ENCODE measurements at places on chromosomes 2 and 18.

DNA sequence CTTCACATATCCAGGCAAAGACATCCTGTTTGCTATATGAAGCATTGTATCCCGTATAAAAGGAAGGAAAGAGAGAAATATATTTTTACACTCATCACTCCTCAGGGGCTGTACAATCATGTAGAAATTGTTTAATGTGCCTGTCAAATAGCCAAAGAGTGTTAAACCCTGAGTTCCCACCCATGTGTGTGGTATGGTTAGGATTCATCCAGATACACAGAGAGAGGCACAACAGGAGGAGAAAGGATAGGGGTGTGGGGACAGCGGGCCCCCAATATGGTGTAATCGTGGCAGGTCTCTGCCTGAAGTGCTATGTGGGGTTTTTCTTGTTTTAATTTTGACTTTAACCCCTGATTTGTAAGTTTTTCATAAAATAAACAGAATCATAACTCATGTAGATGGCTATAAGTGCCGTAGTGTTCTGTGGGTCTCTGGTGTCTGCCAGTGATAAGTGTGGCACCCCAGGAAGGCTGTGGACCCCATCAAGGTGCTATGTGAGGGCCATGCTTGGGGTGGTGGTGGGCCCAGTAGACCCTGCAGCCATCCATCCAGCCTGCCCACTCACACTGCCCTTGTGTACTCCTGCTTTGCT lies 10.2 kb upstream of the IL18R1 start:
- DNase-seq = no peak

DNA sequence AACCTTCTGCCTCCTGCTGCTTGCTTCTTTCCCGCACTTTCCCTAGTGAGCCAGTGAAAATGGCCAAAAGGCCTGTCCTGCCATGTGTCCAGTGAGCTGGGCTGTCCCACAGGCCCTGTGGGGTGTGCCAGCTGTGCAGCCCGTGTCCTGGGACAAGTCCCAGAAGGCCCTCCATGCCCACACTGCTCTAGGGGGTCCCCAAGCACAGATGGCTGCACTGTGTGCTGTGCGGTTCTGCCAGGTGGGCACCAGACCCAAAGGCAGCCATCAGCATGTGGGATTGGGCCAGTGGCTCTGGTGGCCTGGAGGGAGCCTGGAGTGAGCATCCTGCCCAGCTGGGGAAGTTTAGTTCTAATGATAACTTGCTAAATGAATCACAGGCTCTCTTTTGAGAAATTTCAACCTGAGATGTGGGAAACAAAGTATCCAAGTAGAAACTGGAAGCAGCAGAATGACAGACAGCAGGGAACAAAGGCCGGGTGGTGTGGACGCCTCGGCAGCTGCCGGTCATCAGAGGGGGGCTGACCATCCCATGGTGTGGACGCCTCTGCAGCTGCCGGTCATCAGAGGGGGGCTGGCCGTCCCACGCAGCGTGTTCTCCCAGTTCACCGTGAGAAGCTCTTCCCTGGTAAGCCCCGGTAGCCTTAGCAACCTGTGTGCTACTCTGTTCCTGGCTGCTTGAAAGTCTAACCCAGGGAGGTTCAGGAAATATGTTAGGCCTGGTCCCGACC lies 9.9 kb upstream of the CNDP2 start:
- DNase-seq = no peak

- DNase-seq = no peak
Observed at GRCh38 chr2:168244318-168244717, 3.1 kb downstream of the STK39 start.

GRCh38 chr2:64632835-64633819 lies 20.6 kb downstream of the SERTAD2 start:
- peak; percentile 87 for DNase-seq

GRCh38 chr2:211730215-211730614 lies 808.4 kb downstream of the ERBB4 start:
- no peak for DNase-seq

DNA sequence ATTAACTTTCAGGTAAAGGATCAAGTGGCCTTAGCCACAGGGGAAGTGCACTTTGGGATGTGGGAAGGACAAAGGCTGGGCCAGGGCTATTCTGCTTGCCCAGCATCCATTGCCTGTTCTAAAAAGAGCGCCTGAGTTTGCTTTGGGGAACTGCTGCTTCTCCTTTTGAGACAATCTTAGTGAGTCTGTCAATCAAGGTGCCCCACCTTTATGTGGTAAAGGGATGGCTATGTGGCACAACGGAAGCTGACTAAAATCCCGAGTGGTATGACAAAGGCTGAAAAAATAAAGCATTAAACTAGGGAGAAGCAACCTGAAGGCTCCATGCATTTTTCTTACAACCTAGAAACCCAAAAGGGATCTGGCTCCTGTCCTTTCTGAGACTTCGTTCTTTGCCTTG lies 540.5 kb downstream of the SLC4A3 start:
- DNase-seq = no peak

DNA sequence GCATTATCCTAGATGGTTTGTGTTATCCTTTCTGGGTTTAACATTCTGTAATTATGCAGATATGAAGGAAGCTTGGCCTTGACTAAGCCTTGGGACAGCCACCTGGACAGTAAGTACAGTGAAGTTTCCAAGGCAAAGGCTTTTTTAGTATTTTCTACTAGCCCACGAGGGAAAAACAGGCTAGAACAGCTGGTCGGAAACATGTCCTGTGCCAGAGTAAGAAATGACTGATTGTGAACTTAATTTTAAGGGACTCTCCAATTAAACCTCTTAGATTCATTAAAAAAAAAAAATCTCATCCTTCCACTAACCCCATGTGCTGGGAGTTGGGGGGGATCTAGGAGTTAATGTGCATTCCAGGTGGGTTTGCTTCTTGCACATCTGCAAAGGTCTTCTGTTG lies 720.8 kb downstream of the SLC4A3 start:
- no peak for DNase-seq

DNA sequence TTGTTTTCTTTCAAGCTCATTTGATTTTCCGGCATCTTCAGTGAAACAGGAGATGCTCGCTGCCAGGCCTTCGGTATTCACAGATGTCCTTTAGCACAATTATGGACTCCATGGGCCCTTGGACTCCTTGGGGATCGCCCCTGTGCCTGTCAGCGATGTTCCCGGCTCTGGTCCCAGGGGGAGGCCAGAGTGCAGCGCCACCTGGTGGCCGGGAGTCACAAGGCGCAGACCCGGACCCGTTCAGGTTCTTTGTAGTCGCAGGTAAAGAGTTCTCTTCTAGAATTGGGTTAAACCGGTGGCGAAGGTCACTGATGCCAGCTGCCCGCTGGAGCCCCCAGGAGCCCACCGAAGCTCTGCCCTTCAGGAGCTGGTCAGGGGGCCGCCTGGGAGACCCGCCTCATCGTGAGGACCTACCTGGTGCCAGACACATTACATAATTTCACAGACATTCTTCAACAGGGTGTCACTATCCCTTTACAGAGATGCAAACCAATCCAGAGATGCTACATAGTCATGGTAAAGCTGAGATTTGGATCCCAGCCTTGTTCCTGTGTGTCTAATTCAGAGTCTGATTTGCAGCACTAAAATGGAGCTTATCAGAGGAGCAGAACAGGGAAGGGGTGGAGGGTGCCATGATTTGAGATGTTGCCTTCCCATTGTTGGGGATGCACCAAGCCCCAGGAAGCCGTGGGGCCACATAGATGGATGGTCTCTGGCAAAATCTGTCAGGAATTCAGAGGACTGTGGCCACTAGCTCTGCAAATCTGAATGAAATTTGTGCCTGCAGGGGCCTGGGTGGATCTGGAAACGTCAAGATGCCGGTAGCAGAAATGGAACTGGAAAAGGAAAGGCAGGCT lies 6.0 kb upstream of the INPP5D start:
- peak; percentile 17 for DNase-seq

DNA sequence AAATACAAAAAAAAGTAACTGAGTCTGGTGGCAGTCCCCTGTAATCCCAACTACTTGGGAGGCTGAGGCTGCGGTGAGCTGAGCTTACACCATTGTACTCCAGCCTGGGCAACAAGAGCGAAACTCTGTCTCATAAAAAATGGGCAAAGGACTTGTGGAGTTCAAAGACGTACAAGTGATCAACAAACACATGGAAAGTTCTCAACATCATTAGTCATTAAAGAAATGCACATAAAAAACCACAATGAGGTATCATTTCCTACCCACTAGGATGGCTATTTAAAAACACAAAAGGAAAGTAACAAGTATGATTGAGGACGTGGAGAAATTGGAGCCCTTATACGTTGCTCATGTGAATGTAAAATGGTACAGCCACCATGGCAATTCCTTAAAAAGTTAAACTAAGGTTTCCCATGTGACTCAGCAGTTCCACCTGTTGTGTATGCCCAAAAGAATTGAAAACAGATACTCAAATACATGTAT lies 52.3 kb downstream of the RAB10 start:
- DNase-seq = peak; percentile 55

DNA sequence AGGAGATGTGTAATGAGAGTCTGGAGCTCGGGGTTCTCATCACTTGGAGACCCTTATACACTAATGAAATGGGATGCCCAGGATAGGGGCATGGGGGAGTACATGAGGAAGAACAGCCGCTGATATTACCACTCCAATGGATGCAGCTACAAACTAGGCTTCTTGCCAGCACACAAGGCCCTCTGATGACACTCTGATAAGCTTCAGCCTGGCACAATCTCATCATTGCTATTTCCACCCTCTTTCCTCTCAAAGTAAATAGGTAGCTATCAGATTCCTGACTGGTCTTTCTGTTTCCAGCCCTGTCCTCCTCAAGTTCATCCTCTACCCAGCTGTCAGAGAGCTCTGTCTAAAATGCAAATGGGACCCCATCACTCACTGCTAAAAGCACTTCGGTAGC lies 103.0 kb downstream of the GPR39 start:
- DNase-seq = no peak

DNA sequence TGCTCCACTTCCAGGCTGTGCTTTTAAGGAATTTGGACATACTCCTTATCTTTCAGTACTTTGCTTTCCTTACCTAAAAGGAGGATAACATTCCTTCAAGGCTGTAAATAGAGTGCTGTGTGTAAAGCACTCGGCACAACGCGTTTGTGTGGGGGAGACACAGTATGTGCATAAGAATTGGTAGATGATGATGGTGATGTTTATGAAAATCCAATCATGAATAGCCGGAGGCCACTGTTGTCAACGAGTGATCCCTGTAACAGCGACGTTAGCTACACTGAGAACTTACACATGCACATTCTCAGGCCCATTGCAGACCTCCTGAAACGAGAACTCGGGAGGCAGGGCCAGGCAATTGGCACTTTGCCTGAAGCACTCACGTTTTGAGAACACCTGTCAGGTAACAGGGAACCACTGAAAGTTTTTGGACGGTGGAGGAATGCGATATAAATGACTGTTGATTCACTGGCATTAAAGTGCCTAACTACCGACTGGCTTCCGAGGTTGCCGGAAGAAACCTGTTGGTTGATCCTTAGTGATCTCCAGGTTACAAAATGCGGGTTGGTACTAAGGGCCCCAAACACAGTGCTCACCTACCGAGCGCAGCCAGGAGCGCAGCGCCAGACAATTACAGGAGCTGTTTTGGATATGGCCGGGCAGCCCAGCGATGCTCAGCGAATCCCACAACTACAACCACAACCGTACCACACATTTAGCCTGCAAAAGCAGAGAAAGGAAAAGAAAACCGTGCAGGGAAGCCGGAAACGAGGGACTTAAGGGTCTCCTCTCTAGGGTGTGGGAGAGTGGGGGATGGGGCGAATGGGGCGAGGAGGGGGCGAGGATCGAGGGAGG lies 1.0 kb upstream of the MAP4K4 start:
- peak; percentile 25 for DNase-seq

DNA sequence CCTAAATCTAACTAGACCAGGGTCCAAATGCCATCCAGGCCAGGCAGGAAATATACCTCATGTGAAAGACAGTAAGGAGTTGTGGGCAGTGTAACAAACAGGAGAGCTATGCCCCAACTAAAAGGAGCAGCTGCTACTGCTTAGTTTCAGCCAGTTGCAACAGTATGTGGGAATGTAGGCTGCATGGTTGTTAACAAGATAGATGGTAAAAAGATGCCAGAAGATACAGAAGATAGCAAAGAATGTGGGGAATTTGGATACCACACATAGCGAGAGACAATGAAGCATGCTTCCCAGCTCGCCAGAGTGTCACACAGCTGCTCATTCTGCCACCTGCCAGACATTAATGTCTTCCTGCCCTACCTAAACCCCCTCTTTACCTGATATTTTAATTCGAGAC lies 39.4 kb upstream of the CYBRD1 start:
- peak; percentile 92 for DNase-seq

GRCh38 chr2:12612671-12613070 lies 104.1 kb upstream of the TRIB2 start:
- DNase-seq = no peak

- DNase-seq = peak; percentile 58
Observed at GRCh38 chr2:238379096-238379810, 47.5 kb upstream of the ASB1 start.

DNA sequence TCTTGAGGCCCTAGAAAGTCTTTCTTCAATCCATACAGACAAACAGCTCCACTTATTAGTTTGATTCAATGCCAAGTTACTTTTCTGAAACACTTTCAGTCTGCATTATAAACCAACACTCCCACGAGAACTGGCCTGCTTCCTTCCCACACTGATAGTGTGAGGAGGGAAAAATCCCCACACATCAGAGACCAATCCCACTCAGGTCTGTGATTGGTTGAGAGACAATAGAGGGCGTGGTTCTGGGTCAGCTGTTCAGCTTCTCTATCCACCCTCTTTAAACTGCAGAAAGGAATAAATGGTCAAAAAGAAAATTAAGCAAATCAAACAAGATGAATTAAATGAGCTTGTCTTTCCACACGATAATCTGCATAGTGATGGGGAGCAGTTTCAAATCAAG lies 152.5 kb downstream of the NRP2 start:
- no peak for DNase-seq

DNA sequence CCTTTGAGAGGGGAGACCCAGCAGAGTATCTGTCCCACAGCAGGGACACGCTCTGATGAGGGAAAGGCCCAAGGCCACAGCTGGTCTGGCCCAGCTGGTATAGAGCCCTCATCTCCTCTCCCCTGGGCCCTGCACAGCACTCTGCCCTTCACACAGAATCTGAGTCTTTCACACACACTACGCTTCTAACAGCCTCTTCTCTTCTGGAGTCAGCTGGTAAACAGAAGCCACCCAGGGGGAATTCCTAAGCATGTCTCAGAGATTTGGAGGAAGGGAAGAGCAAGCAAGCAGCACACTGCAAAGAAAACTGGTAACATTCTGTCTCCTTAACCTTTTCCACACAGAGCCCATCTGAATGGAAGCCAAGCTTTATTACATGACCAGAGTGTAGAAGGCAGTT lies 121.1 kb upstream of the ACAA2 start:
- no peak for DNase-seq

- DNase-seq = peak; percentile 96
Observed at GRCh38 chr2:175599966-175600831, 401.9 kb downstream of the LNPK start.

- DNase-seq = peak; percentile 84
Observed at GRCh38 chr2:88600038-88600465, 27.2 kb downstream of the EIF2AK3 start.

DNA sequence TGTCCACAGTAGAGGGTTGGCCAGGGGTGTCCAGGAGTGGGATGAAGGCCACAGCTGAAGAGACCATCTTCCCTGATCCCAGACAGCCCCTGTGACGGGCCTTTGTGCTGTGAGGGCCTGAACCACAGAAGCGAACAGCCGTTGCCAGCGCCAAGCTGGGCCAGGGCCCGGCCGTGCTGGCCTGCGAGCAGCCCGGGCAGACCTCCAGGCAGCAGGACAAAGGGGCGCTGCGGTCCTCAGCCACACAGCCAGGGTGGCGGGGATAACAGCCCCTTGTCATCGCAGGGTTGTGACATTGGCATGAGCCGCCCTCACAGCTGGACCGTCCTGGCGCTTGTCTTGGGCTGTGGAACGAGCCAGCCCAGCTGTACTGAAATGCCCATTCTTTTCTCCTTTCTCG lies 161.1 kb downstream of the FAM210A start:
- no peak for DNase-seq
